Stimulated activated CD4-positive, alpha-beta T cell treated with anti-CD3 and anti-CD28 coated beads, Interleukin-1b, Interleukin-23, amount 100 ng/mL, for 1 hour (primary cell): ENCODE measurements at places on chromosomes 11 and 22.

- DNase-seq = no peak
These were observed 1.1 kb downstream of the ALG8 start for GRCh38 chr11:78138291-78138690.

- no peak for DNase-seq
These were observed 9.5 kb downstream of the DRICH1 start for GRCh38 chr22:23622634-23623033.

DNA sequence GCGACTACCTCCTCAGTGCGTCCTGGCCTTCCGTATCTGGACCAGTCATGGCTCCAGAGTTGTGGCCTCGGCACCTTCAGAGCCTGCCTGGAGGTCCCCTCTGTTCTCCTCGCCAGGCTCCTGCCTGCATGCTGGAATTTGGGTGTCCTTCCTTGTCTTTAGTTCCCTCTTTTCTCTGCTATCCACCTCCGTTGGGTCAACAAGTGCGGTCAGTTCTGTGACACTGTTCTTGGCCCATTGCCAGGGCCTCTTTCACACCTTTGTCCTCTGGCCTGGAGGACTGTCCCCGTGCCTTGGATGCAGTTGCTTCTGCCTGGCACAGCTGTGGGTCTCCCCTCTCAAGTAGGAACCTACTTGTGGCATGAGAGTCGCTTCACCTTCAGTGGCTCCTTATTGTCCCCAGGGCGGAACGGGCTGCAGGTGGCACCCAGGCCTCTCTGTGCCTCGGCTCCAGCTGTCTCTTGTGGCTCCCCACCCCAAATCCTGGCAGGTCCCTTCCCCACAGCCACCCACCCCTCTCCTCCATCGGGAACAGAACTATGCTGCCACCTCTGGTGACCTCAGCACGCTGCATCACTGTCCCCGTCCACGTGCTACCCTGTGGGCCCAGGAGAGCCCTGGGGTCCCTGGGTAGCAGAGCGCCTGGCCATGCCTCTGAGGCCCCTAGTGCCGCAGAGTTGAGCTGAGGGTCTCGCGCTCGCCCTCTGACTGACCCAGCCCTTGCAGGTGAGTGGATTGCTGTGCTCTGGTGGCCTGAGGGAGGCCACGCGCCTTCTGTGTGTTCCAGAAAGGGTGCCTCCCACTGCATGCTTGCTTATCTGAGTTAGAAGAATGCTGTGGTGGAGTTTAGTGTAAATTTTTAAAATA is 4.7 kb downstream of the DGCR8 start:
- no peak for DNase-seq

- DNase-seq = no peak
These were observed 4.5 kb downstream of the BANF1 start for GRCh38 chr11:66006891-66007176.

GRCh38 chr22:26941896-26942636 is 284.7 kb downstream of the MIAT start:
- DNase-seq = no peak

DNA sequence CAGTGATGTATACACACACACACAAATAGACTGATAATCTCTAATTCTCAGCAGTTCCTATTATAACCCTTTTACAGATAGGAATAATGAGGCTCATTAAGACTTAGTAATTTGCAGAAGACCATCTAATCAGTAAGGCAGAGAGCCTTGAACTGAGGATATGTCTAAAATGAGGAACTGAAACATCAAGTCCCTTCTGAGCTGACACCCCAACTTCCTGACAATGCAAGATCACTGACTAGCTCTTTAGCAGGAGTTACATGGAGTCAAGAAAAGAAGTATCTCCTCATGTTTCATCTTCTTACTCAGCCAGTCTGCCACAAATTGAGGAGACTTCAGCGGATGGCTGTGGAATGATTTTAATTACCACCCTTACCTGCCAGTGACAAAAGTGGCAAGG is 193.0 kb downstream of the MSANTD4 start:
- DNase-seq = no peak

GRCh38 chr11:11396301-11397035 is 43.4 kb upstream of the CSNK2A3 start:
- DNase-seq = no peak

DNA sequence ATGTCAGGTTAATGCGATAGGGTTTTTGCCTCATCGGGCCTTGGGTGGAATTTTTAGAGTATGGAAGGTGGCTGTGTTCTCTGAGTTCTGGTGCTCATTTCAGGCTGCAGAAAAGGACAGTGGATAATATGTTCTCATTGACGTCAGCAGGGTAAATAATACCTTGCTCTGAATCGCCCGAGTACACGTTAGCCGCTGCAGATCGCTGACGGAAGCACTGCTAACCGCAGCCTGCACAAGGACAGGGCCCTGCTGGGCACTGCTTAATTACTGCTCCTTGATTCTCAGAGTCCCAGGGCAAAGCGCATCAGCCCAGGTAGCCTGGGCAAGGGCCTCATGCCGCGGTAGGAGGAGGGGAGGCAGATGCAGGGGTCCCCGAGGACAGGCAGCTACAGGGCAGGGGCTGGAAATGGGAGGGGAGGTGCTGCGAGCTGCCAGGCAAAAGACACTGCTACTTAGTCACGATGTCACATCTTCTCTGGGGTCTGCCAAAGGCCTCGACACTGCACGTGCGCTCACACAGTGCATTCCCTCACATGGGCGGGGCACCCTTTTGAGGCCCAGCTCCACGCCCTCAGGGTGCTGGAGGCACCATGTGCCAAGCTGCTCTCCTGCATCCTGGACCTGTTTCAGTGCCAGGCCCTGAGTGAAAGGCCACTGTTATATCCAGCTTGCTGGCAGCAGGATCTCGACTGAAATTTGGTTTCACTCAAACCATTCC is 35.2 kb downstream of the PPP2R1B start:
- no peak for DNase-seq

DNA sequence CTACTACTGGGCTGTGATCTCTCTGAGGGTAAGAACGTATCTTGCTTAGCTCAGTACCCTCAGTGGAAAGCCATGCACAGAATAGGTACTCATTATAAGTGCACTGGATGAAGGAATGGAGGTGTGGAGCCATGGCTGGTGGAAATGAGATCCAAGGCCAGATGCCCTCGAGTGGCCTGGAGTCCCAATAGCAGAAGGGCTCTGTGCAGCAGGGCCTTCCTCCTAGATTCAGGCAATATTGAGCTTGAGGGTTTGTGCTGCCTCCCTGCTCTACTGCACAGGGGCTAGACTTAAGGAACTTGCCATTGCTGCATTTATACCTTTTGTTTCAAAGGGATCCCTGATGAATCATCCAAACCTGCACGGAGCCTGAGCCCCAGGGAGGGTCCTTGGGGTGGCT is 33.6 kb upstream of the TUB start:
- DNase-seq = no peak

DNA sequence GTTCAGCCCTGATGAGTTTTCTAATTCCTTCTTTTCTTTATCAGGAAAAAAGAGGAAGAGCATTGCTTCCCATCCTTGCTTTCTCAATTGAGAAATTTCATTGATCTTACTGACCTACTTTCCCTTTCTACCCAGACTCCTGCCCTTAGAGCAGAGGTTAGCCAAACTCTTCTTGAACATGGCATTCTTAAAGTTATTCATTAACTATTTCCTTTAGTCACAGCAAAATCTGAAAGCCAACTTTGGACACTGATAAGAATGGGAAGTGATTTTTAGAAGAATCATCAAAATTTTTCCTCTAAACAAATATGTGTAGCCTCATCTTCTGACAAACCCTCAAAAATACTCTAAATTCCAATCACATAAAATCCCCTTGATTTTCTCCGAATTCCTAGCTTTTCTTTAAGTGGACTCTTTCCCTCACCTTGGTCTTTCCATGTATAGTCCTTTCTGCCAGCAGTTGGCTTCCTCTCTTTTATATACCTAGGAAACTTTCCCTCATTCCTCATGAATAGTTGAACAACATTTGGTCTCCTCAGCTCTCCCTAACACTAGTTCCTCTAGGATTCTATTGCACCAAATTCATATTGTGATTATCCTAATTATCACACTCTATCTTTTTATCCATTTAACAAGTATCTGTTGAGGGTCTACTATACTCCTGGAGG is 566.7 kb upstream of the CCDC90B start:
- no peak for DNase-seq

GRCh38 chr11:73869332-73869949 is 7.2 kb downstream of the COA4 start:
- no peak for DNase-seq

GRCh38 chr22:19118329-19118880 is 3.8 kb downstream of the DGCR2 start:
- DNase-seq = no peak

GRCh38 chr11:36110668-36111410 is 167.0 kb downstream of the LDLRAD3 start:
- DNase-seq = no peak

GRCh38 chr22:33083212-33083611 is 25.0 kb upstream of the SYN3 start:
- no peak for DNase-seq

DNA sequence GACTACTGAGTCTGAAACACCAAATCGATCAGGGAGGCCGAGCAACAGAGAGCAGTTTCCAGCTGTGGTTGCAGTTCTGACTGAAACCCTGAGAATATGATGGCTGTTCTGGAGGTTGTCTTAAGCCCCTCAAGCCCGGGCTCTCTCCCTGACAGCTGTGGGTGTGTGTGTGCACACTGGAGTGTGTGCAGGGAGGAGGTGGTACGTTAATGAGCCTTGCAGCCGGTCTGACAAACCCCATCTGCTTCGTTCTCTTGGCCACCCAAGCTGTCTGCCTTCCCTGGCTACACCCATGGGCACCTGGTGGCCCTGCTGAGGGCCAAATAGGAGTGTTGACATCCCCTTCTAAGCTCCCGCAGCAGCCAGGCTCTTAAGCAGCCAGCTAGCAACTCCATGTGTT is 189.8 kb downstream of the KIRREL3 start:
- DNase-seq = no peak

DNA sequence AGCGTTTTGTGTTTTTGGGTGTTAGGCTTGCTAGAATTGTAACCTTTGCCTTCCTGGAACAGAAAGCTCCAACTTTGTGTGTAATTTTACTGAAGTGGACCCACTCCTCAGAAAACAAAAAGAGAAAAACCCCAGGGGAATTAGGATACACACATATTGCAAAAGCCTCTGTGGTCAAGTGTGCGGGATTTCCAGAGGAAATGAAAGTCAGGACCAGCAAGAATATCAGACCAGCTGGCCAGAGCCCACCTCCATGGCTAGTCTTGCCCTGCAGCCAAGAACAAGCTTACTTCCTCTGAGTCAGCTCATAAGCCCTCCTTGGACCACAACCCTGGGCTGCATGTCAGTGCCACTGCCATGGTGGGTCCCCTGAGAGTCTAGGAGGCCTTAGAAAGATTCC is 37.0 kb upstream of the FTH1 start:
- DNase-seq = no peak

DNA sequence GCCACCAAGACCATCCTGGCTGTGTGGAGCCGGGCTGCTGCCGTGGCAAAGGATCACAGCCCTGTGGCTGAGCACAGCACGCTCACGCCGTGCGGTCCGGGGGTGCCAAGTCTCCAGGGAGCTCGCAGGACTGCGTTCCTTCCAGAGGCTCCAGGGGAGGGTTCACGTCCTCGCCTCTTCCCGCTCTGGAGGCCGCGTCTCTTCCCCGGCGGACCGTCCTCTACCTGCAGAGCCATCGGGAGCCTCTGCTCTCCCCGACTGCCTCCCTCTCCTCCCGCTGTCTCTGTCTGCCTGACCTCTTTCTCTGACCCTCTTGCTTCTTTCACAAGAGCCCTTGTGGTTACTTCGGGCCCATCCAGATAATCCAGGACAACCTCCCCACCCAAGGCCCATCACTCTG is 11.4 kb upstream of the MUC5AC start:
- DNase-seq = no peak

GRCh38 chr11:32316858-32317642 is 118.3 kb downstream of the WT1 start:
- DNase-seq = no peak

- no peak for DNase-seq
These were observed 458.5 kb upstream of the CCDC90B start for GRCh38 chr11:83744620-83745192.

GRCh38 chr11:72336163-72336562 is 92.2 kb upstream of the PHOX2A start:
- DNase-seq = no peak

GRCh38 chr11:121448431-121448941 is 3.6 kb upstream of the SORL1 start:
- DNase-seq = no peak

- DNase-seq = no peak
These were observed 16.9 kb downstream of the C11orf86 start for GRCh38 chr11:66992041-66992440.

DNA sequence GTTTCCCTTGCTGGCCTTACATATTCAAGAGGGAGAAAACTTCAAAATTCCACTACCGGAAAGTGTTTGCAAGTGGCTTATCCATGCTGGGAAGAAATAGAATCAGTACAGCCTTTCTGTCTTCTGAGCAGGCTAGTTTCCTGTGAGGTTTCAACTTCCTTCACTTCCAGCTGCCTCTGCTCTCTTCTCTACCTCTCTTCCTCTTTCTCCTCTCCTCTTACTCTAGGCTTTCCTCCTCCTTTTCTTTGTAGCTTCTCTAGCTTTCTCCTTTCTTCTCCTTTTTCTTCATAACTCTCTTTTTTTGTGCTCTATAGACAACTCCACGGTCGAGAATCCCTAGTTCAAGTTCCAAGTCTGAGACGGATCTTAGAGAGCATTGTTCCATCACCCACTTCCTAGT is 421.8 kb downstream of the ETS1 start:
- DNase-seq = no peak

DNA sequence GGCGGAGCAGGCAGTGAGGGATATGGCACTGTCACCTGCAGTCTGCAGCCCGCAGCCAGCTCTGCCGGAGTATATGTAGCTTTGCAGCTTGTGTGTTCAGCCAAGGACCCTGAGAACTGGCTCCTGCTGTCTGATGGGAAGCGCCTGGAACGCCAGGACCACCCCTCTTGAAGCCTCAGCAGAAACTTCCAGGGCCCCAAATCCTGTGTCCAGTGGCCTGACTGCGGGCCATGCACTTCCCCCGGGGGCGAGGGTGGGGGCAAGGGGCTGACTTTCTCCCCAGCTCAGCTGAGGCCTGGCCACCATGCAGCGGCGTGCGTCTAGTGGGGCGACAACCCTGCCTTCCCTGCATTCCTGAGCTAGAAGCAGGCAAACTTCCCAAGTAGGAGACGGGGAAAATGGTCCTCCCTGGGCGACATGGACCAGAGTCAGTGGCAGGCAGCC is 32.3 kb downstream of the PISD start:
- no peak for DNase-seq

- no peak for DNase-seq
These were observed 16.6 kb downstream of the IL10RA start for GRCh38 chr11:118002541-118003423.

DNA sequence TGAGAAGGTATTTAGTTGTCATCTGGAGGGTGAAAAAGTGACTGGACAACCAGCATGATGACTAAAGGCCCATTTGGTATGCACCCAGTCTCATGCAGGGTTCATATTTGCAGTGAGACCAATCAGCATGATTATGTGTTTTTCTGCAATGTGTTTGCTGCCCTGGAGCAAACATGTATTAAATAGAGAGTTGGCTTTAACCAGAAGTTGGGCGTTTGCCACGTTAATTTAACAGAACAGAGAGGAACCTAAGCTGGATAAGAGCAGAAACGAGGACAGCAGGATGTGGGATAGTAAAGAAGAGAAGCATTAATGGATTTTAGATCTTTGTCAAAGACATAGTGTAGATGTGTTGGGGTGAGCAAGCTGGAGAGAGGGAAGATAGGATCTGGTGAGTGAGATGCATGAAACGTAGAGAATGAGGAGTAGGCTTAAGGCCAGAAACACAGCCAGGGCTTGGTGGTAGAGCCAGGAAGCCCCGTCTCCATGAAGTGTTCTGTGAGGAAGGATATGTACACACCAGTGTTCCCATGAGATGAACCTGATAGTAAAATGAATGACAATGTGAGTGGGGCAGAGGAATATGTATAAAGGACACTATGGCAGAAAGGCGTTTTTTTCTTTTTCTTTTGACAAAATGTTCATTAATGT is 164.0 kb upstream of the PDGFD start:
- DNase-seq = no peak
